ENCODE measurements at places on chromosomes 4 and X. TPM values are rescaled to one million over a fixed set of nuclear protein-coding genes. Genes with fewer than 3 reads are reported as not detected.

Gene PNMA5
- total RNA-seq: not detected

Gene SCML2
- total RNA-seq: 0.75 TPM

Gene DSPP
- total RNA-seq: not detected

Gene HHIP
- total RNA-seq: 0.70 TPM

Gene ESX1
- not detected for total RNA-seq

Gene FGFBP1
- total RNA-seq: not detected

Gene P2RY10
- total RNA-seq: 1.6 TPM

Gene DIAPH2
- total RNA-seq: 26.3 TPM

Gene CSN1S1
- total RNA-seq: not detected

Gene RGN
- total RNA-seq: 2.6 TPM

DNA sequence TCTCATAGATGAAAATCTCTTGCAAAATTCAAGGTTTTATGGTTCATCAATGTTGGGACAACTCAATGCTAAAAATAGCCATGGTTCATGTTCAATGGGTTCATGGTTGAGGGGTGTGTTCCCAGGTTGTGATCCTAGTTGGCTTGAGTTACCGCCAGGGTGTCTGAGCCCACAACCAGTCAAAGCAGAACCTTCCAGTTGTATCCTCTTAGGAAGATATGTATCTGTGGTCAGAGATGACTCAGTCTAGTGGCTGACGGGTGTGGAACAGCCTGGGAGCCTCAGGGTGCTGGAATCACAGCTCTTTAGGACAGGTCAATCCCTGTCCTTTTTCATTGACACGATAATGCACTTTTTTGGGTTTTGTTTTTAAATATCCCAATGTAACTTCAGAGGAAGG lies 192.3 kb upstream of the NR3C2 start:
- DNase-seq: no peak

DNA sequence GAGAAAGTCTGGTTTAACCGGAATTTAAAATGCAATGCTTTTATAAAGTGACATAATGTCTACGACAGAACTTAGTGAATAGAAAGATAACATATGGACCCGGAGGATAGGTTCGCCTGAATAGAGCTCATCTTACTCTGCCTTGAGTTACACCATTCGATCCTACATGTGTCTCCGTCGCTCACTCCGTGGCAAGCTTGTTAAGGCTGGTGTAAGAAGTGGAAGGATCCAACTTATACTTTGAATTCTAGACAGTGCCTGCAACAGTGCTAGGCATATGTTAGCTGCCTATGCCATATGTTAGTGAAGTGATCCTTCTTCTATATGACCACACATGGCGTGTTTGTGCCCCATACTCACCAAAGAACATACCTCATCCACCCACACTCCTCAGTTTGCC lies 50.9 kb downstream of the SEL1L3 start:
- DNase-seq: no peak

DNA sequence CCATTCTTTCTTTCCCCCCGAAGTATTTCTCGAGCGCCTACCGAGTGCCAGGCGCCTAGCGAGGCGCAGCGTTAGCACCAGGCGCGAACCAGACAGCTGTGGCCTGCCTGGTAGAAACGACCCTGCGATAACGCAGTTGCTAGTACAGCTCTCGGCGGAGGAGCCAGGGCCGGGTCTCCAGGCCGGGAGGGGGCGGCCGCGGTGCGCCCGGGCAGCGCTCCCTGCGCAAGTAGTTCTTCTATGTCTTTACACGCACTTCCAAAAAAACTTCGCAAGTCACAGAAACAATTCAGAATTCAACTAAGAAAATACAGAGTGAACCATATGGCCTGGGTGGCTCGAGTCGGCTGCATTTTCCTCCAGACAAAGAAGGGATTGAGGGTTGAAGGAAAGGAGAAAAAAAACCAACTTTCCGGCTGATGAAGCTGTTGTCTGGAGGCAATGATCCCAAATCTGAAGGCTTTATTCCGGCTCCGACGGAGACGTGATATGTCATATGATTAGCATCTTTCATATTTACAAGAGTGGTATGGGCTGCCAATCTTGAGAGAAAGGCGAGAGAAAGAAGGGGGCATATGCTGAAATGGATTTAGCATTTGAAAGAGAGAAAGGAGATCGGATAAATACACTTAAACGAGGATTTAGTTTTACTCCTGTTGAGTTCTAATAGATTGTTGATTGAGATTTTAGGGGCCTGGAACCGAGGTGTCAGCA lies 7.2 kb upstream of the NEUROG2 start:
- no peak for DNase-seq

DNA sequence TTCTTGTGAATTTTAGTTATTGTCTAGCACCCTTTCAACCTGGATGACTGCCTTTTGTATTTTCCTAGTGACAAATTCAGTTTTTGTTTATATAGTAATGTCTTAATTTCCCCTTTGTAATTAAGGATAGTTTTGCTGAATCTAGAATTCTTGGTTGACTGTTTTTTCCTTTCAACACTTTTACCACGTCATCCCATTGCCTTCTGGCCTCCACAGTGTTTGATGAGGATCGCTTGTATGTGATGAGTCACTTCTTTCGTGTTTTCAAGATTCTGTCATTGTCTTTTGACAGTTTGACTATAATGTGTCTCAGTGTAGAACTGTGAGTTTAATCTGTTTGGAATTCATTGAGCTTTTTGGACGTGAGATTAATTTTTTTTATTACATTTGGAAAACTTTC lies 30.1 kb downstream of the KDM6A start:
- DNase-seq: no peak

GRCh38 chr4:3293401-3294391 lies 875 bp downstream of the RGS12 start:
- DNase-seq: no peak

GRCh38 chr4:186725469-186726425 lies 2.1 kb upstream of the FAT1 start:
- DNase-seq: no peak

- DNase-seq: no peak
Observed at GRCh38 chr4:22474636-22475310, 41.1 kb downstream of the ADGRA3 start.

- no peak for DNase-seq
Observed at GRCh38 chr4:40241941-40242340, 45.1 kb downstream of the RHOH start.

GRCh38 chrX:2188330-2188792 lies 312.4 kb downstream of the DHRSX start:
- no peak for DNase-seq

- DNase-seq: no peak
Observed at GRCh38 chrX:23631136-23631535, 36.2 kb upstream of the PRDX4 start.

DNA sequence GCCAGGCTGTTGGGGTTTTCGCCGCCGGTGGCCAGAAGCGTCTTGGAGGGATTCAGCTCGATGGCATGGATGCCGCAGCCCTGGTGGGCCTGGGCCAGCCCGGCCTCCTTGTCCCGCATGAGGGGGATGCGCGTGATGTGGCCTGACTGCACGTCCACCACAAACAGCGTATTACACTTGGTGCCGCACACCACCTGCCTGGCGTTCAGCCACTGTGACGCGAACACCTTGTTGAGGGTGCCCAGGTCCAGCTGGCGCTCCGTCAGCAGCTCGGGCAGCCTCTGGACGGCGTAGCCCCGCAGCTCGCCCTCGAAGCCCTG lies 728 bp downstream of the DCAF12L2 start:
- DNase-seq: no peak

DNA sequence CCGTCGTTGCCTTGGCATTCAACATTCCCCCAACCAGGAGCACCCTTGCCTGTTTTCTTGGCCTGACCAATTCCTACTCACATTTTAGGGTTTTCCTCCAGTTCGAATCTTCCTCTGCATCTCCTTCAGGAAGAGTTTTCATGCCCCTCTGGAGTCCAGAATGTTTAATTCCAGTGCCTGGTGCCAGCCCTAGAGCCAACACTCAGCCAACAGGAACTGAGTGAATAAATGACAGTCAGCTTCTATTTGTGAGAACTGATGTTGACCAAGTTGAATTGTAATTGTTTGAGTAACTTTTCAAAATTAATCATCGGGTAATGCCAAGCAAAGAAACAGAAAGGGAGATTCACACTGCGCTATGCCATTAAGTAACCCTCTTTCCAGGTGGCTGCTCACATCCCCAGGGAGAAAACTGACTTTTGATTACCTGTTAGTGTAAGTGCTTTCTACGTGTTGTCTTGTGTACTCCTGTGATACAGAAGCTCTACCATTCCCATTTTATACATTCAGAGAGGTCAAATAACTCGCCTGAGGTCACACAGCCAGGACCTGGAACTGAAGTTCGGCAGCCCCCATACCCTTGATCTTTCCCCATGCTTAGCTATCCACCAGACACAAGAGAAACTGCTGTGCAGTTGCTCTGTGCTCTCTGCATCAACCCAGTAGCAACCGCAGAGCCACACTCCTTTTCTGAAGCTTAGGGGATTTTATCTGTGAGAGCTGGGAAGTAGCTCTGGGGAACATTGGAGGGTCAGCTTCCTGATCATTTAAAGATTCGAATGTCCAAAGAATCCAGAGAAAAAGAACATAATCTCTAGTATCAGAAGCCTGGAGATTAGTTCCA lies 19.0 kb upstream of the SLC2A9 start:
- no peak for DNase-seq

DNA sequence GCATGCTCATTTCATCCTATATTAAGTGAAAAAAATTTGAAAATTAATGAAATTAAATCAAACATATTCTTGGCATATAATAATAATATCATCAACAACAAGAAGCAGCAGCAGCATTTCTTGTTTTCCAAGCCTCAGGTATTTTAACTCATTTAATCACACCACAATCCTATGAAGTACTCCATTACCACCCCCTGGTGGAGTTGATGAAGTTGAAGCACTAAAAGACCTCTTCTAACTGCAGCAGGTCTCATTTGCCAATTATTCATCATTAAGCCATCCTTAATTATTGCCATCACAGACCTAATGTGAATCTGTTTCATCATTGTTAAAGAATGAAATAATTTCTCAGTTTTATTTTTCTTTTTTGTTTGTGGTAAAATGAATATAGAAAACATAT lies 801.4 kb upstream of the GRID2 start:
- DNase-seq: no peak

DNA sequence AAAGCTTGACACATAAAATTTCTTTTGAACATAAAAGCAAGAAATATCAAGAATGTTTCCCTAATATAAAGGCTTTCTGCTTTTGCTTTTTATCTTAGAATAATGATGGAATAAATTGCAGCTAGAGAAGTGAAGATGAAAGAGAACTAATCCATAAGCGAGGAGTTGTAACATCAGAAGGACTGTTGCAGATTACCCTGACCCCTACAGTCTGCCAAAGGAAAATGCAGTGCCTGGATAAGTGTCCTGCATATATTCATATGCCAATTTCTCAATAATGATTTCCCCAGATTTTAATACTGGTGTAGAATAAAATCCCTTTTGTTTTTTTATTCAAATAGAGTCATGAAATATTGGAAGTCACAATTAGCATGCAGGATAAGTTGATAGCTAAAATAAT lies 115.9 kb downstream of the MAGEC2 start:
- DNase-seq: no peak

GRCh38 chrX:106889468-106889867 lies 13.7 kb downstream of the RIPPLY1 start:
- no peak for DNase-seq

All from gastrocnemius medialis (tissue), 4 donors.